Dorsolateral prefrontal cortex (tissue), 122 donors: ENCODE measurements at places on chromosomes 12 and 14.

- DNase-seq, result no peak
Measured at GRCh38 chr12:22740656-22741355, 115.8 kb downstream of the ETNK1 start.

GRCh38 chr14:38065106-38065762, 142.5 kb upstream of the SSTR1 start:
- no peak for DNase-seq

- DNase-seq, result no peak
Measured at GRCh38 chr14:101855958-101856357, 94.4 kb downstream of the PPP2R5C start.

- no peak for DNase-seq
Measured at GRCh38 chr14:54299410-54300363, 97.1 kb upstream of the CDKN3 start.

DNA sequence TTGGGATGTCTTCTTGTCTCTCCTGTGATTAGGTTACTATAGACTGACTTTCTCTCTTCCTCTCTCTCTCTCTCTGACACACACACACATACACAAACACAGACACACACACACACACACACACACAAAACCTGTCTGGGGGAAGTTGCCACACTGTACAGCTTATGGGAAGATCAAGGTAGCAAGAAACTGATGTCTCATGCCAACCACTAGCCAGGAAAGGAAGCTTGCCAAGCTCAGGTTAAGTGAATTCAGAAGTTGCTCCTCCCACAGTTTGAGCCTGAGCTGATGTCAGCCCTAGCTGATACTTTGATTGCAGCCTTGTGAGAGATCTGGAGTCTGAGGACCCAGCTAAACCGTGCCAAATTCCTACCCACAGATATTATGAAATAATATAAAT, 67.1 kb downstream of the PPFIA2 start:
- no peak for DNase-seq

DNA sequence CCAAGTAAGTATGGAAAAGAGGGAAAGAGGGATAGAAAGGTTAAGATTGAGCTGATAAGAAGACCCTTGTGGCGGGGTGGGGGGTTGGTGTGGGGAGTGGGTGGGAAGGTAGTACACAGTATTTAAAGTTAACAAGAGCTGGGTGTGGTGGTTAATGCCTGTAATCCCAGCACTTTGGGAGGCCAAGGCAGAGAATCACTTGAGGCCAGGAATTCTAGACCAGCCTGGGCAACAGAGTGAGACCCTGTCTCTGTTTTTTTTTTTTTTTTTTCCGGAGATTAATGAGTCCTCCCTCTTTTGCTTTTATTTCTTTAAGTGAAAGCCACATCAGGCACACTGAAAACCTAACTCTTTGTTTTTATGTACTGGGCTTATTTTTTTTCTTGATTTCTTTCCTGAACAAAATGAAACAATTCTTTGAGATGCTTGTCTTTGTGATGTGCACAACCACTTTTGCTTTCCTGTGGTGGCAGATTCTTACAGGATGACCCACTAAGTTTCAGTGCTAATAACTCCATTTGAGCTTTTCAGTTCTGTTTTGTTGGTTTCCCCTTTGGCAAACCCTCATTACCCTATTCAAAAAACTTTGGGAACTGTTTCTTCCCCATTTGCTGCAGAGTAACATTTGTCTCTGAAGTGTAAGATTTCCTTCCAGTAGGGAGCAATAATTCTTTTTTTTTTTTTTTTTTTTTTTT, 54.8 kb downstream of the WNK1 start:
- no peak for DNase-seq

DNA sequence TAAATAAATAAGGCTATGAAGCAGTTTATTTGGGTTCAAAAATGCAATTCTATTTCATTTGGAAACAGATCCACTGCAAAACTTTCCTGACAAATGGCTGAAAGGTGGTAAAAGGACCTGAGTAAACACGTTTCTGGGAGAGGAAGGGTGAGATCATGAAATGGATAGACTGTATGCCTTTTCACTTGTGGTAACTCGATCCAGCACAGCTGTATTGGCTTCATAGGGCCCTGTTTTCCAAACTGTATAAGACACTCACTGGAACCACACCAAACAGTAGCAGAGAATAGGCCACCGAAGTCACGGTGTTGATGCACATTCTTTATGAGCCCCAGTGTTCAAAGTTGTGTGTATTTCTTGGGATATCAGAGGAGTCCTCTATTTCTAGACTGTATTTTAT, 325.2 kb upstream of the DIO2 start:
- no peak for DNase-seq

DNA sequence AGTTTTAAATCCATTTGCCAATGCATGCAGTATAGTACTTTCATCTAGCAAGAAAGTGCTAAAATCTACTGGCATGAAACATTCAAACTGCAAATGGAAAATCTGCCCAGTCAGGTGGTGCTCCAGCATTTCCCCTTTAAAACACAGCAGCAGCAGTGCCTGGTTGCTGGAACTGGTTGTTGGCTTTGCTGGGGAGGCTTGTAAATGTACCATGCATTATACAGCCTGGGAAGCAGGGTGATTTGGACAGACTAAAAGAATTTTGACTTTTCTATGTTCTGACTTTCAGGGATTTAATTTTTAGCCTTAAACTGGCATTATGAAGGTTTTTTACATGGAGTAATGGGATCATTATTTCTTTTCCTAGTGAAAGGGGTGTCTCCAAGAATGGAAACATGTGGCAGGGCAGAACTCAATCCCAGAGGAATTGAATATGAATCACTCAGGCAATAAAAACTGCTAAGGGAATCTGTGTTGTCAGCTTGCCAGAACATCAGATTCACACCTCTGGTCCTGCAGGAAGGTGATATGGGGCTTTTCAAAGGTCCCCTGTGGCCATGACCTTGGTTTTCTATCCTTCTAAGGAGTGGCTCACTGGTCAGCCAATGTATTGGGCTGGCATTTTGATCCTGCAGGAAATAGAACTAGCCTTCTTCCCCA, 9.0 kb upstream of the PAX9 start:
- DNase-seq, result no peak

DNA sequence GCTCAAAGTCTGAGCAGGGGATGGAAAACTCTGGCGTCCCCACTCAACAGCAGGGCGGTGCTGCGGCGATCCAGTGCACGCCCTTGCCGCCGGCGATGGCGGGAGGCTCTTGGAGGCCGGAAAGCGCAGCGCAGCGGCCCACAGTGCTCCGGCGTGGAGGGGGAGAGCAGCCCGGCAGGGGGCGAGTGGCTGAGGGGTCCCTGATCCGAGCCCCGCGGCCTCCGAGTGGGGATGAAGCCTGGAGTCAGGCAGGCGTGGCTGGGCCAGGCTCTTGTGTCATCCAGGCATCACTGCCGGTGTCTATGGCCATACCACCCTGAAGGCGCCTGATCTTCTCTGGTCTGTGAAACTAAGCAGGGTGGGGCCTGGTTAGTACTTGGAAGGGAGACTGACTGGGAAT, 183.1 kb downstream of the ALG10 start:
- no peak for DNase-seq

GRCh38 chr14:23827100-23827892, 126.3 kb upstream of the DHRS4 start:
- DNase-seq, result no peak

- no peak for DNase-seq
Measured at GRCh38 chr12:11509326-11509725, 114.0 kb upstream of the PRB2 start.

DNA sequence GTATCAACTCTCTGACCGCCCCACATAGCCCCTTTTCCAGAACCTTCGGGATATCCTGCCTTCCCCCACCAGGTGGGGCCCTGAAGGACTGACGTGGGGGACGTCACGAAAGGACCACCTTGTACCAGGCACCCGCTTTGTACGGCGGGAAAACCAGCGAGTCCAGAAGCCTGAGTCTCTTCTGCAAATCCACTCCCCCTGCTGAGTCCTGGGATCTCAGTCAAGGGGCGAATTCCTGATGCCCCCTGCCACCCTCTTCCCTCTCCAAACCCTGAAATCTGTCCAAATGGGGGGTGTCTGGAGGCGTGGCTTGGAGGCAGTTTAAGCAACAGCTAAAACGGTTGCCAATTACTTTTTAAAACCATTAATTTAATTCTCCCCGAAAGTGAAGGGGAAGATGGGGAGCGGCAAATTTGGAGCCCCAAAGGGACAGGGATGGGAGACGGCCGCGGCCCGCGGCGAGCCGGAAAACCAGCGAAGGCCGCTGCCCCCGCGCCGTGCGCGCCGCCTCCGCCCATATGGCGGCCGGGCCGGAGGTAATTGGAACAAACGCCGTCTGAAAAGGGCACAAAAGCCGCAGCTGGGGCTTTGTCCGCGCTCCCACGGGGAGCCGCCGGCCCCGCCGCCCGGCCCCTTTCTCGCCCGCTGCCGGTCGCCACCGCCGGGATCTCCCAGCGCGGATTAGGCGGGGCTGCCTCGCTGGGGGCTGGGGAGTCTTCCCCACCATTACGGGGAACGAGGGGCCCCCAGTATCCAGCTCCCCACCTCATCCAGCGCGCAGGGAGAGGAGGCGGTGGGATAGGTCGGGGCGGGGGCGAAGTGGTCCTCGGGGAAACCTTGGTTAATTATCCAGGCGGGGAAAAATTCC, 6.6 kb downstream of the LHX5 start:
- no peak for DNase-seq
